ENCODE measurements at places on chromosomes 13 and 19.

GRCh38 chr19:5048727-5049553, 80.0 kb downstream of the KDM4B start:
- DNase-seq, result no peak

- DNase-seq, result no peak
Observed at GRCh38 chr19:22616659-22617058, 17.5 kb upstream of the ZNF492 start.

- no peak for DNase-seq
Observed at GRCh38 chr19:41480336-41480735, 37.4 kb downstream of the ERICH4 start.

GRCh38 chr13:44583137-44583536, 7.0 kb upstream of the TSC22D1 start:
- no peak for DNase-seq

DNA sequence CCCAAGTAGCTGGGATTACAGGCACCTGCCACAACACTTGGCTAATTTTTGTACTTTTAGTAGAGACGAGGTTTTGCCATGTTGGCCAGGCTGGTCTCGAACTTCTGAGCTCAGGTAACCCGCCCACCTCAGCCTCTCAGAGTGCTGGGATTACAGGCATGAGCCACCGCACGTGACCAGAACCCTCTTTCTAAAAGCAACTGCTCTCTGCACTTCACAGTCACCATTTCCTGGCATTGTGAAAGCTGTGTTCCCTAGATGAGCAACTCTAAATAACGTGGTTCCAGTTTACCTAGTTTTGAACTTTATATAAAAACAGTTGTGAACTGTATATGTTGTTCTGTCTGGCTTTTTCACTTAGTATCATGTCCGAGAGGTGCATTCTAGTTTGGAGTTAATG, 152.9 kb downstream of the SIPA1L3 start:
- DNase-seq, result no peak

- no peak for DNase-seq
Observed at GRCh38 chr19:45250216-45250831, 747 bp upstream of the MARK4 start.

DNA sequence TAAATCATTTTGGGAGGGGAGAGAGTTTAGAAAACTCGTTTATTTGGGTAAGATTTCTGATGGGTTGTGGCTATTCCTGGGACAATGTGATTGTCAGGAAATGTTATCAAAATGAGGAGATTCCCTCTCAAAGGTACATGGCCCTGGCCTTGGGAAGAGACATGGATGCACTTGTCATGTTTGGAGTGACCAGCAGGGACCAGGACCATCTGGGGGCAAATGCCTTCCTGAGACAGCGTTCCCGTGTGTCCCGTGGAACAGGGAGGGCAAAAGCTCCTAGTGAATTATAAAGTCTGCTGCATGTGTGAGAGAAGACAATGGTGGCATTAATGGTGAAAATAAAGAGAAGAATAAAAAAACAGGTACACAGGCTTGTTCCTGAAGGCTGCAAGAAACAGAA, 317.3 kb downstream of the ZNF536 start:
- no peak for DNase-seq

GRCh38 chr19:41821003-41821735, 23.3 kb downstream of the LYPD4 start:
- DNase-seq, result no peak

DNA sequence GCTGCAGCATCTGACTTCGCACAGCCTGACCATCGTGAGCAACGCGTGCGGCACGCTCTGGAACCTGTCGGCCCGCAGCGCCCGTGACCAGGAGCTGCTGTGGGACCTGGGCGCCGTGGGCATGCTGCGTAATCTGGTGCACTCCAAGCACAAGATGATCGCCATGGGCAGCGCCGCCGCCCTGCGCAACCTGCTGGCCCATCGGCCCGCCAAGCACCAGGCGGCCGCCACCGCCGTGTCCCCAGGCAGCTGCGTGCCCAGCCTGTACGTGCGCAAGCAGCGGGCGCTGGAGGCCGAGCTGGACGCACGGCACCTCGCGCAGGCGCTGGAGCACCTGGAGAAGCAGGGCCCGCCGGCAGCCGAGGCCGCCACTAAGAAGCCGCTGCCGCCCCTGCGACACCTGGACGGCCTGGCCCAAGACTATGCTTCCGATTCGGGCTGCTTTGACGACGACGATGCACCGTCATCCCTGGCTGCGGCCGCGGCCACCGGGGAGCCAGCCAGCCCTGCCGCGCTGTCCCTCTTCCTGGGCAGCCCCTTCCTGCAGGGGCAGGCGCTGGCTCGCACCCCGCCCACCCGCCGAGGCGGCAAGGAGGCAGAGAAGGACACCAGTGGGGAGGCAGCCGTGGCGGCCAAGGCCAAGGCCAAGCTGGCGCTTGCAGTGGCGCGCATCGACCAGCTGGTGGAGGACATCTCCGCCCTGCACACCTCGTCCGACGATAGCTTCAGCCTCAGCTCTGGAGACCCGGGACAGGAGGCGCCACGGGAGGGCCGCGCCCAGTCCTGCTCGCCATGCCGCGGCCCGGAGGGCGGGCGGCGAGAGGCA, 13.6 kb downstream of the C19orf25 start:
- DNase-seq, result no peak

DNA sequence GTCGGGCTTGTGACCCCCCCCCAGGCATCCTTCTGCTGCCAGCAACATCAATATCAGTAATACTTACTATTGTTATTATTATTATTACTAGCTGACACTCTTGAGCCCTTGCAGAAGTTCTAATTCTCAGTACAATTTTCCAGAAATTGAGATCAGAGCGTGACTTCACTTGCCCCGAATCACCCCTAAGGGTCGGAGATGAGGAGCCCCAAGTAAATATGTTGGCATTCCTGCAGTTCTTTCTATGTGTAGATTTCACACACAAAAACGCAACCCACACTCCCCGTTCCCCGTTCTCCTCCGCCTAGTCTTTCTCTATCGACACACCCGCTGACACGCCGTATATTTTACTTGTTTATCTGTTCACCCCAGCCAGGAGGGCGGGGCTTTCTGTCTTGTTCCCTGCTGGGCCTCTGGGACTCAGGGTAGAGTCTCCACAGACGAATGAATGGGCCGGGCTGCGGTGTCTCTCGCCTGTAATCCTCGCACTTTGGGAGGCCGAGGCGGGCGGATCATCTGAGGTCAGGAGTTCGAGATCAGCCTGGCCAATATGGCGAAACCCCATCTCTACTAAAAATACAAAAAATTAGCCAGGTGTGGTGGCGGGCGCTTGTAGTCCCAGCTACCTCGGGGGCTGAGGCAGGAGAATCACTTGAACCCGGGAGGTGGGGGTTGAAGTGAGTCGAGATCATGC, 14.7 kb downstream of the TLE5 start:
- DNase-seq, result no peak

GRCh38 chr19:6018786-6019185, 40.8 kb upstream of the RANBP3 start:
- no peak for DNase-seq

- no peak for DNase-seq
Observed at GRCh38 chr19:50340331-50340730, 11.2 kb upstream of the KCNC3 start.

- no peak for DNase-seq
Observed at GRCh38 chr13:20001366-20002190, 43.1 kb downstream of the ZMYM2 start.

GRCh38 chr19:29263305-29264135, 50.6 kb upstream of the UQCRFS1 start:
- peak; percentile 25 for DNase-seq

GRCh38 chr13:23449398-23450162, 16.1 kb upstream of the SACS start:
- DNase-seq, result no peak

DNA sequence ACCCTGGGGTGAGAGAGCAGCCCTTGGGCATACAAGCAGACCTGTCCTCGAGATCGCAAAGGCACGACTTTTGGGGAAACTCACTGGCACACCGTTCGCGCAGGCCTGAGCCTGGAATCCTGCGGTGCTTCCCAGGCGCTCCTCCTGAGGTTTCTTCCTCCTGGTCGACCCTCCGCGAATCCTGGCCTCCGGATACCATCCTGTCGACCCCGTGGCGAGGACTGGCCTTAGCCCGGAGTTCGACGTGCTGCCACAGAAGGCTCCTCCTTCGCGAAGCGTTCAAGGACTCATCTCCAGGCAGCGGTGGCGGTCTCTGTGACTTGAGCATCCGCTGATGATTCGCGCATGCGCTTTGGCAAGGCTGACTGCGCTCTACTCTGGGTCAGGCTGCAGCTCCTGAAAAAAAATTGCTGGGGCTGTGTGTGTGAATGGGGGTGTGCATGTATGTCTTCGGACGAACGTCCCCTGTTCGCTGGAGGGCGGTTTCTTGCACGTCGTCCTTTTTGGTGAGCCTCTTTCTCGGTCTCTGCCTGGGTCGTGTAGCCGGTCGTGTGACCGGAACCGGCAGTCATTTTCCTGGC, 64.4 kb upstream of the ZNF527 start:
- DNase-seq, result no peak

- no peak for DNase-seq
Observed at GRCh38 chr13:101150998-101151397, 265.3 kb downstream of the NALCN start.

- no peak for DNase-seq
Observed at GRCh38 chr19:41941410-41942202, 13.4 kb upstream of the ERFL start.
